ENCODE measurements at places on chromosomes 2 and 18.

DNA sequence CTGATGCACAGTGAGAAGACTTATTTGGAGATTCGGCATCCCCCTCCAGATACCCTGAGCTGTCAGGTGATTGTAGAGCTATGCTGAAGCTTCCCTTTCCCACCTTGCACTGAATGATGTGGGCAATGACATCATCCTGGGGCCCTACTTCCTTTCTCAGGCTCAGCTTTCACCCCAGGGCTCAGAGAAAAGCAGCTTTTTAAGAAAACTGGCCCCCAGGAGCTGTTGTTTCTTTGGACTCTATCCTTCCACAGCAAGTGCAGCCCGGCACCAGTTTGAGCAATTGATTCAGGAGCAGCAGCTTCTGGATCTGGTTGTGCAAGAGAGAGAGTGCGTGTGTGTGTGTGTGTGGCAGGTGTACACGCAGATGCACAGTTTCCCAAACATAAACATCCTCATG is 251.3 kb downstream of the ANAPC1 start:
- no peak for DNase-seq

- no peak for DNase-seq
Measured at GRCh38 chr2:149611100-149611820, 23.7 kb upstream of the MMADHC start.

DNA sequence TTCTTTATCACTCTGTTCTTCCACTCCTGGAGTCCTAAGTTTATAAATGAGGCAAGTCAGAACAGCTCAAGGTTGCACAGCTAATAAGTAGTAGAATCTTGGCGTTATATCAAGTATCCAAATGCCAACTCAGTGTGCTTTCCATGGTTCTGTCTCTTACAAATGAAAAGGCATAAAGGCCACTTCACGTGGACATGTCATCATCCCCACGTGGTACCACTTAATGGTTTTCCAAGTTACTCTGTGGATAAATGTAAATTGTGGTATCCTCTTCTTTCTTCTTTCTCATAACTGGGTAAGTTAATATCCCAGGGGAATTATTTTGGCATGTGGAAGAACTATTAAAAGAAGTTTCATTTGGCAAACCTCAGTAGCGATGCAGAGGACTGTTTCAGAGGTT is 131.5 kb upstream of the L3MBTL4 start:
- DNase-seq, result no peak

GRCh38 chr2:127079358-127079920 is 27.5 kb downstream of the BIN1 start:
- no peak for DNase-seq

DNA sequence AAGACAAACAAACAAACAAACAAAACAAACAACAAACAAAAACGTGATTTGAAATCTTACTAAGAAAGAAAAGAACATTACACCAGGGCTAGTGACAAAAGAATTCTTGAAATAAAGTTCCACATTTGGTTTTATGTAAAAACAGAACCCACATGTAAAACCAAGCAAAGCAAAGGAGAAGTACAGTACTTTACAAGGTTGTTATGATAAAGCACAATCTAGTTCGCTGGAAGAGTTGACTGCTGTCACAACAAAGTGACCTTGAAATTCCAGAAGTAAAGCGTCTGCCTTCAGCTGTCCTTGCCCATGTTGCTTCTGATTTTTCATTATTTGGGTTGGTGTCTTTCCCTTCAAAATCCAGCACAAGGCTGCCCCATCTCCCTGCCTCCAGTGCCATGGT is 94.8 kb upstream of the CYRIA start:
- DNase-seq, result no peak

DNA sequence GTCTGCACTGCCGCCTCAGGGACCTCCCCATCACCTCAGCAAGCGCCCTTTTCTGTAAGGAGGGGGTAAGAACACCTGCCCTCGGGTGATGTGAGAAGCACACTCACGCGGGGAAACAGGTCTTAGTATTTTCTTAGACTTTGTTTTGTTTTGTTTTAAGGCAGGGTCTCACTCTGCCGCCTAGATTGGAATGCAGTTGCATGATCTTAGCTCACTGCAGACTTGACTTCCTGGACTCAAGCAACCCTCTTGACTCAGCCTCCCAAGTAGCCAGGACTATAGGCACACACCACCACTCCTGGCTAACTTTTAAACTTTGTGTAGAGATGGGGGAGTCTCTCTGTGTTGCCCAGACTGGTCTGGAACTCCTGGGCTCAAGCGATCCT is 37.1 kb downstream of the RAMP1 start:
- DNase-seq, result no peak

GRCh38 chr2:105545730-105546627 is 147.1 kb upstream of the FHL2 start:
- peak; percentile 55 for DNase-seq

DNA sequence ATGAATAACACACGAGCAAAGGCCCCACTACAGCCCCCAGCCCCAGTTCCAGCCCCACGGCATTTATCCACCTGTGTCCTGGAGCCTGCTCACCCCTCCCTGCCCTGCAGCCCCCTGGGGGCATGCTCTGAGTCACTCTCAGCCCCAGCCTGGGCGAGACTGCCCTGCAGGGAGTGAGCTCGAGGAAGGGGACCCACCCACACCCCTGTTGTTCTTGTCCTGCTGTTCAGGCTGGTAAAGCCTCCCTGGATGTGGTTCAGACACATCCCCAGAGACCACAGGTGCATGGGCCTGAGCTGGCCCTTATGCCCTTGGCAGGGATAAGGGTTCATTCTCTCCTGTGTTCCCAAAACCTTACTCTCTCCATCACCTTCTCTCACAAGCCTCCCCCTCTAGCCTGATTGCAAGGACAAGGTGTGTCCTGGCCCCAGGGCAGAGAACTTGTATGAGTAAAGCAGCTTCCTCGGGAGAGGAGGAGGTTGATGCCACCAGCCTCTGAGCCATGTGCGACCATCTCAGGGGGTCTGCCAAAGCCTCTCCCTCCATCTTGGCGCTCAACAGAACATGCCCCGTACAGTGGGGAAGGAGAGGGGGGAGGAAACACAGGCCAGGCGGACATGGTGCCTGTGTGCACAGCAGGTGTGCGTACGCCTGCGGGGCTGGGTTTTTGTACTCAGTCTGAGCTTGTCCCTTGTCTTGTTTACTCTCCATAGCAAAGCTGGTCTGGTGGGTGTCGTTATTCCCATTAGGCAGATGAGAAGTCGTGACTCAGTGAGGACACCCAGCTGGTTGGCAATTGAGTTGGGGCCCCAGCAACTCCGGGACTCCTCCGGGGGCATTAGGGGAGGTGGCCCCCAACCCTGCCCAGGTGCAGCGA is 64.4 kb downstream of the CIB4 start:
- no peak for DNase-seq

GRCh38 chr2:9696731-9697130 is 65.9 kb upstream of the YWHAQ start:
- DNase-seq, result no peak

DNA sequence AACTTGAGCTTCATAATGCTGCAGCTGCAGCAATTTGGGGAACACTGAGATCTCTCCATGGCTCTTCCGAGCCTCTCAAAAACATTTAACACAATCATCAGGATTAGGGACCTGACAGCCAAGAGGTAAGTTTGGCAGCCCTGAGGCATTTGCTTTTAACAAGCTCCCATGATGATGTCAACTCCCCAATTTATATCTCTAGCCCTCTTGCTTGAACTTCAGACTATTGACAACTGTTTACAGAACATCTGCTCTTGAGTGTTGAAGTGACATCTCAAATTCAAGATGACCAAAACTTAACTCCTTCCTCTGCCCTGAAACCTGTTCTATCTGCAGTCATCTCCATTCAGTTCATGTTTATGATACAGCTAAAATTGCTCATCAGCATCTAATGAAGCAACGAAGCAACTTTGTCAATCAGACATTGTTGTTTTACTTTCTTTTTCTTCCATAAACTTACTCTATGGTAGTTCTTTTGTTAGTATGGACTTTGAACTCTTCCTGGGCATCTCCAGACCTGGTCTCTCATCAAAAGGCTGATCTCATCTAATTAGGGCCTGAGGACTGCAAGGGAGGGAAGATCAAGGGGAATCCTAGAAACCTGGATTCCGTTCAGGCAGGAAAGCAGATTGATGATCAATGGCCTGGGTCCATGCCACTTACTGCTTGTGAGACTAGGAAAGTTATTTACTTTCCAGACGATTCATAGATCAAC is 48.1 kb downstream of the SEMA4F start:
- DNase-seq, result no peak

DNA sequence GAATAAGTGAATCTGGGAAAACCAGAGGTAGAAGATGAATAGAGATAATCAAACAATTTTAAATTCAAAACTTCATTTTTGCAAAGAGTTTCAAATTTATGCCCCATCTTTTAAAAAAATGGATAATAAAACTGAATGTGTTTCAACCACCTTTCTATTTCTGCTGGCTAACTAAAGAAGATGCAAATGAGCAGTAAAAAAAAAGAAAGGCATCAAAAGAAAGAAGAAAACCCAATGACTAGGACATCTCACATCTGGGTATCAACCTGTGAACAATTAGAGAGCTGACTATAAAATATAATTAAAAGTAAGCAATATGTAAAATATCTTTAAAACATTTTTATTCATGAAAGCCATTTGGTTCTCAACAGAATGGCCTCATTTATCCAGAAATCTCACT is 2.5 kb downstream of the PGAP1 start:
- DNase-seq, result no peak

GRCh38 chr18:25283781-25284180 is 68.2 kb downstream of the ZNF521 start:
- no peak for DNase-seq

- no peak for DNase-seq
Measured at GRCh38 chr2:159737917-159738296, 25.6 kb downstream of the MARCHF7 start.

All from T follicular helper cell (primary cell).